ENCODE measurements at places on chromosomes 1 and 21.

GRCh38 chr1:231139659-231140654 lies 21.9 kb upstream of the TRIM67 start:
- DNase-seq = no peak

DNA sequence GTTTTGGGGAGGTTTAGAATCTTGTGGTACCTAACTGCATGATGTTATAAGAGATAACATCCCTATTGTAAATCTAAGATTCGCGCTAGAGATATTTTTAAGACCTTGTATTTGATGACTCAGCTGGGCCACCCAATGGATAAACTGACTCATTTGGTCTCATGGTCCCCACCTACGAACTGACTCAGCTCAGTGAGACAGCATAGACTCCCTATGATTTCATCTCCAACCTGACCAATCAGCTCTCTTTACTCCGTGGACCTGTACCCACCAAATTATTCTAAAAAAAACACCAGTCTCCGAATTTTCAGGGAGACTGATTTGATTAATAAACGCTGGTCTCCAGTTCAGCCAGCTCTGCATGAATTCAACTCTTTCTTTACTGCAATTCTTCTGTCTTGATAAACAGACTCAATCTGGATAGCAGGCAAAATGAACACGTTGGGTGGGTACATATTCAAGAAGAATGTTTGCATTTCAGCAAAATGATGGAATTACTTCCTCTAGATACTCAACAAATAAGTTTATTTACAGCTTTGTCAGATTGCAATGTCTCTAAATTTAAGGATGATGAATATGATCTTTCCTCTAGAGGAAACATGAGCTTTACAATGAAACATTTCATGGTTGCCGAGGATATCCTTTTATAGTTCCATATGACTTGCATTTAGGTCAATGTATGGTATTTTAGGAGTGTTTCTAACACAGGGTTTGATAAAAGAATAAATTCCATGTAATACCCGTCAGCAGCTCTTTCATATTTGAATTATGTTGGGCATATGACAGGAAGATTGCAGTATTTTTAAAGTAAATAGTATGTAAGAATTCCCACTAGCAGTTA lies 516.6 kb upstream of the RGS18 start:
- DNase-seq = no peak

- DNase-seq = no peak
Measured at GRCh38 chr1:73556270-73556669, 641.7 kb downstream of the LRRIQ3 start.

GRCh38 chr21:36513430-36513829 lies 33.5 kb upstream of the CLDN14 start:
- no peak for DNase-seq

- DNase-seq = no peak
Measured at GRCh38 chr1:11198851-11199594, 9.9 kb downstream of the ANGPTL7 start.

- no peak for DNase-seq
Measured at GRCh38 chr1:61638911-61639605, 85.9 kb downstream of the TM2D1 start.

GRCh38 chr21:33008333-33009051 lies 17.2 kb upstream of the OLIG2 start:
- no peak for DNase-seq

- no peak for DNase-seq
Measured at GRCh38 chr1:30052178-30052577, 671.2 kb downstream of the MATN1 start.

- no peak for DNase-seq
Measured at GRCh38 chr1:247332623-247333361, 1.1 kb upstream of the ZNF496 start.

DNA sequence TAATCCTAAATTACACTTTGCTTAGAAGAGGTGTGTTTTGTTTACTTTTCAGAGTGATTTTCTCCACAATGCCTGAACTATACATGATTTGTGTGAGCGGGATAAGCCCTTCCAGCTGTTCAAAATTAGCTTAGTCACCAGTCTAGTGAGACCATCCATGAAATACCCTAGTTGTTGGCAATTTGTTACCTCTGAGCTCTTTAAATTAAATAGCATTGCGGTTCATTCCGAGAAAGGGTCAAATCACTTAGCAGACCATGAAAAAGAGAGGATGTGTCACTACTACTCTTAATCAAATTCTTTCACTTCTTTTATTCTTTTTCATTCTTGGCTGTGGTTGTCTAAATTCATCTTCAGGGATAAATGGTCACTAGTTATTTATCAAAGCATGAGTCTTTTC lies 11.9 kb upstream of the VAV3 start:
- DNase-seq = no peak

GRCh38 chr1:228866468-228866867 lies 131.2 kb downstream of the RHOU start:
- no peak for DNase-seq

Data from CD8-positive, alpha-beta memory T cell (primary cell).